ENCODE measurements at places on chromosomes 16 and 17.

GRCh38 chr16:19066988-19067348, 446 bp upstream of the COQ7 start:
- no peak for DNase-seq

GRCh38 chr17:42535155-42536047, 640 bp upstream of the NAGLU start:
- no peak for DNase-seq

DNA sequence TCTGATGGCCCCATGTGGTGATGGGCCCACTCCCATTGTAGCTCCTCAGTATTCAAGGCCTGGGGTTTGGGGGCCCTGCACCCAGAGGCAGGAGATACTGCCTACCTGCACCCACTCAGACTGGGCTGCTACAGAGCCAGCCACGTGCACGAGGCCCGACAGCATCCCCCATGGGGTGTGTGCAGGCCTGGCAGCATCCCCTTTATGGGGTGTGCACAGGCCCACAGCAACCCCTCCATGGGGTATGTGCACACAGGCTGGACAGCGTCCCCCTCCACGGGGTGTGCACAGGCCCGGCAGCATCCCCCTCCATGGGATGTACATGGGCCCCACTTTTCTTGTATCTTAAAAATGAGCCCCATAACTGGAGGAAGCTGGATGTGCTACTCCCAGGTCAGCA, 156.0 kb downstream of the RBFOX3 start:
- no peak for DNase-seq

DNA sequence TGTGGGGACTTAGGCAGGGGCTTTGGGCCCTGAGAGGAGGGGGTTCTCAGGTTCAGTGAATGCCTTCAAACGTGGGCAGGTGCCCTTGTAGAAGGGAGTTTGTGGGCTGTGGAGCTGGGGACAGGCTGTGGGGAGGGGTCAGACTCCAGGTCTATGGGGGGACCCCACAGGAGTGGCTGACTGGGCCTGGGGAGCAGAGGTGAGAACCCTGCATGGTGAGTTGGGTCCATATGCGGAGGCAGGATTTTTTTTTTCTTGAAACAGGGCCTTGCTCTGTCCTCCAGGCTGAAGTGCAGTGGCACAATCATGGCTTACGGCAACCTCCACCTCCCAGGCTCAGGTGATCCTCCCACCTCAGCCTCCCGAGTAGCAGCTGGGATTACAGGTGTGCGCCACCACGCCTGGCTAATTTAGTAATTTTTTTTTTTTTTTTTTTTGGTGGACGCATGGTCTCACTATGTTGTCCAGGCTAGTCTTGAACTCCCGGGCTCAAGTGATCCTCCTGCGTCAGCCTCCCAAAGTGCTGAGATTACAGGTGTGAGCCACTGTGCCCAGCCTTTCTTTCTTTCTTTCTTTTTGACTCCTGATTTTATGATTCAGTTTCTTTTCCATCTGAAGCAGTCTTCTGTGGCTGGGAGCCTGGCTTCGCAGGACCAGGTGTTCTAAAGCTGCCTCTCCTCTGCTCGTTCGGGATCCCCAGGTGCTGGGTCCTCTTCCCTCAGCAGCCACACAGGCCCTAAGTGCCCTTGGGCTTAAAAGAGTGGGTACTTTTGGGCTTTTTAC, 19.0 kb upstream of the ADCY7 start:
- DNase-seq, result no peak

- DNase-seq, result no peak
Observed at GRCh38 chr16:72120026-72120425, 26.4 kb downstream of the DHX38 start.

GRCh38 chr16:56270828-56271227, 79.5 kb downstream of the GNAO1 start:
- DNase-seq, result no peak

- DNase-seq, result no peak
Observed at GRCh38 chr17:15262291-15263205, 2.6 kb downstream of the PMP22 start.

DNA sequence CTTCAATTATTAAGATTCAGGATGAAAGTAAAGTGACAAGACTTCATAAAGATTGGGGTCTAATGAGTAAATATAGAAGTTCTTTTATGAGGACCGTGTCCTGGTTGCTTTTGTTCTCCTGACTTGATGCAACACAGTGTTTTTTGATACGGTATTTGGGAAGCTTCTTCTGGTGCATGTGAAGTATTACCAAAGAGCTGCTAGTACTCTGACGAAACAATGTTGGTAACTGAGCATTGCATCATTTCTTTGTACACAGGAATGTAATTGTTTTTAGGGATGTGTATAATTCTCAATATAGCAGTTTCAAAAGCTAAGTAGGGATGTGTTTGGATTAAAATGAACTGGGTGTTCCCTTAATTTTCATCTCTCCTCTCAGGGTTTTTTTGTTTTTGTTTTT, 15.9 kb downstream of the KPNB1 start:
- no peak for DNase-seq

GRCh38 chr17:51914577-51914976, 243.9 kb downstream of the CA10 start:
- no peak for DNase-seq

DNA sequence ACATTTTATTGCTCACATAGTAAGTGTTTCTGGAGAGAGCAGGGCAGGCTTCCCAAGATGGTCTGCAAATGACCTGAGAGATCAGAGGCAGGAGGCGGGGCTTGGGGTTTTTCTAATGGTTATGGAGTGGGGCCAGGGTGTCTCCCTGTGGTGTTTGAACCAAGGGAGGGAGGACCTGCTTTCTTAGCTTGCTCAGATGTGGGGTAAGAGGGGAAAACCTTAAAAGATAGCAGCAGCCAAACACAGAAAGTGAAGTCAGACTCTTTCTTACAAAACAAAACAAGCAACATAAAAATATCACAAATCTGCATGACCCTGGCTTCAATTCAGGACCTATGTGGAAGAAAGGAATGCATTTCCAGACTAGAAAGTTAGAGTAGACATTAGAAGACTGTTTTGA, 22.9 kb upstream of the DNAJA2 start:
- no peak for DNase-seq

DNA sequence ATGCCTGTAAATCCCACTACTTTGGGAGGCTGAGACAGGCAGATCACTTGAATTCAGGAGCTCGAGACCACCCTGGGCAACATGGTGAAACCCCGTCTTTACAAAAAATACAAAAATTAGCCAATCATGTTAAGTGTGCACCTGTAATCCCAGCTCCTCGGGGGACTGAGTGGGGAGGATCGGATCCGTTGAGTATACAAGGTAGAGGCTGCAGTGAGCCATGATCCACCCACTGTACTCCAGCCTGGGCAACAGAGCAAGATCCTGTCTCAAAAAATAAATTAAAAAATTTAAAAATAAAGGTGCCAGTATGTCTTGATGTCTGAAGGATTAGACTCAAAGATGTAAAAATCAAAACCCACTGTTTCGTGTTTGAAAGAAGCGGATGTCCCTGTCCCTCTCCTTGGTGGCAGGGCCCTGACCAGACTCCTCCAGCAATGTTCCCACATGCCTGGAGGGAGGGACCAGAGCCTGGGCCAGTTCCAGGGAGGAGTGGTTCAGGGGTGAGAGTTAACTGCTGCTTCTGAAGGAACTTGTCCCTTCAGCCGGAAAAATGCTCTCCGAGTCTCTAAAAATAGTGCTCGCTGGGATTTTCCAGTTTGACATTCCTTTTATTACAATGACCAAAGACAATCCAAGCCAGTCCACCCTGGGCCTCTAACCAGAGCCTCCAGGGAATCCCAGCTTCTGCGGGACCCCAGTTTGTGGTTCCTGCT, 9.4 kb upstream of the CMTM4 start:
- DNase-seq, result no peak

DNA sequence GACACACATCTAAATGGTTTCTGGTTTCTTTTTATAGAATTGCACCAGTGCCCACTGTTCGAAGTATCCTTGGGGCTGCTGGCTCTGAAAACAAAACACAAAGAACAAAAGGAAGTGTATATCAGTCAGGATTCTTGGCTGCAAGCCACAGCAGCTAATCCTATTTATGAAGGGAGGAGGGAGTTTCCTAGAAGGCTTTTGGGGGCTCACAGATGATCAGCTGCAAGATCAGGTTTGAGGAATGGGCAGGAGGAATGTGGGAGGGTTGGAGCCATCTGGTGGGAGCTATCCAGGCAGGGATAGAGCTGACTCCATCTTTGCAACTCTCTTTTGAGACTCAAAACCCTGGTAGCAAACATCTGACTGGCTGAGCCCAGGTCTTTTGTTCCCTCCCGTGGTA, 118.3 kb upstream of the EEF2KMT start:
- DNase-seq, result no peak

DNA sequence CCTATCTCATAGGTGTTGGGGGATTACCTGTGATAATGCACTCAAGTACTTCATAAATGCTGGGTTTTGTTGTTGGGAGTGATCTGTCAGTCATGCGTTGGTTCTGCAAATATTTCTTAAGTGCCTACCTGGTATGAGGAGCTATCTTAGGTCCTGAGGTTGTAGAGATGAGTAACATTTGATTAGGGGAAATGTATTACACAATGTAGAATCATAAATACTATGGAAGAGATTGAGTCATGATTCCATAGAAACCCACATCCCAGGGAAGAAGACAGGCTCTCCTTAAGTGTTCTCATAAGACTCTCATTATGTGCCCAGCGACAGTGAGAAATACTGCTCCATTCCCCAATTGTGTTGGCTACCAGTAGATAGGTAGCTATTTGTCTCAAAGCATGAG, 240.1 kb downstream of the FTO start:
- no peak for DNase-seq

GRCh38 chr17:69406941-69407340, 7.6 kb upstream of the MAP2K6 start:
- DNase-seq, result no peak

GRCh38 chr16:78175287-78175686, 75.8 kb downstream of the WWOX start:
- no peak for DNase-seq

GRCh38 chr17:338442-339192, 14.0 kb downstream of the RPH3AL start:
- no peak for DNase-seq

GRCh38 chr17:50203086-50203485, 1.7 kb upstream of the COL1A1 start:
- no peak for DNase-seq

GRCh38 chr16:27511657-27512448, 37.9 kb downstream of the GTF3C1 start:
- DNase-seq, result no peak
